Effector memory CD4-positive, alpha-beta T cell (primary cell): ENCODE measurements at places on chromosomes 4 and X.

DNA sequence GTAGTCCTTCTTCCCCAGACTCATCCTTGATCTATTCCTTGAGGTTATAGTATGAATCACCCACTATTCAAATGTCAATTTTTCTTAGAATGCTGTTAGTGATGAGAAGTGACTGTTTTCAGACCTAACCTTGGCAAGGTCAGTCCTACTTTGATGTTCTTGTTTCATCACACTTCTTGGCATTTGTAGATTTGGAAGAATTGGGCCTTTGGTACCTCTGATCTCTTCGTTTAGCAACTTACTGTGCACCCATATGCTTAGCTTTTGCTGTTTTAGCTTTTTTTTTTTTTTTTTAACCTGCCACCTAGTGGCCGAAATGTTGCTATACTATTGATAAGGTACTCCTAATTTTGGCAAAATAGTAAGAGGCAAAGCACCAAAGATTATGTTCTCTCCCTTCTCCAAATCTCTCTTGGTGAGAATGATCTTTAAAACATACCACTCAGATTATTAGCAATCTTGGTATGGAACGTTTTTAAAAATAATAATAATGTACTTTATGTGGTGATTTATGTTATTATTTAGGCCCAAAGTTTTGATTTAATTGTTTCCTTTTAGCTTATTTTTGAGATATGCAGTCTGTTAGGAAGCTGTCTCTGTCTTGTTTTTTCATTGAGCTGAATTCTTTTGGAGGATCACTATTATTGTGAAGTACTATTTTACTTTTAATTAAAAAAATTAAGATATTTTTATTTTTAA, 16.6 kb downstream of the DCK start:
- no peak for DNase-seq

DNA sequence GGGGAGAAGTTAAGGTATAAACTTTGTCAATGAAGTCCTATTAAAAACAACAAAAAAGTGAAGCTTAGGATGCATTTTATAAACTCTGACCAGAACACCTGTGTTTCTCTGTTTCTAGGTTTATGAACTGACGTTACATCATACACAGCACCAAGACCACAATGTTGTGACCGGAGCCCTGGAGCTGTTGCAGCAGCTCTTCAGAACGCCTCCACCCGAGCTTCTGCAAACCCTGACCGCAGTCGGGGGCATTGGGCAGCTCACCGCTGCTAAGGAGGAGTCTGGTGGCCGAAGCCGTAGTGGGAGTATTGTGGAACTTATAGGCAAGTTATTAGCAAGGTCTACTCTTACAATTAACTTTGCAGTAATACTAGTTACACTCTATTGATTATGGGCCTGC, 46.6 kb downstream of the HTT start:
- DNase-seq = no peak

DNA sequence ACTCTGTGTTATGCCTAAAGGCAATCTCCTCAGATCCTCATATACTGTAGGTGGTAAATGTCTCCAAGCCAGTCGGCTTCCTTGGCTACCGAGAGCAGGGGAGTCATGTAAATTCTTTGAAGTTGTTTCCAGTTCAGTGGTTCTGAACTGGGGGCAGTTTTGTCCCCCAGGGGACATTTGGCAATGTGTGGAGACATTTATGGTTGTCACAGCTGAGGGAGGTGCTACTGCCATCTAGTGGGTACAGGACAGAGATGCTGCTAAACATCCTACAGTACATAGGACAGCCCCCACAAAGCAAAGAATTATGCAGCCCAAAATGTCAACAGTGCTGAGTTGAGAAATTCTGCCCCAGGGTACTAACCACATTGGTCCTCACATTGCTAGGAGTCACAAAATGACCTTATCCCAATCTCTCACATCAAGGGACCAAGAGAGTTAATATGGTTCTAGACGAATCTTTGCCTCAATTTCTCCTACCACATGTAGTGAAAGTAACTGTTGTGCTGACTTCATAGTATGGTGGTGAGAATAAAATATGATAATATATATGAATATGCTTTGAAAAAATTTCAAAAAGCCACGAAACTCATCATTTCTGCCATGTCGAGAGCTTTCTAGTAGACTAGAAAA, 104.4 kb upstream of the ARHGAP24 start:
- no peak for DNase-seq

- no peak for DNase-seq
Observed at GRCh38 chr4:59608466-59608865, 1591.7 kb upstream of the ADGRL3 start.
